Endodermal cell (in vitro differentiated cells): ENCODE measurements at places on chromosomes 12 and 14.
A peak's percentile ranks its signal among the peaks of the same experiment; 100 is the strongest.

DNA sequence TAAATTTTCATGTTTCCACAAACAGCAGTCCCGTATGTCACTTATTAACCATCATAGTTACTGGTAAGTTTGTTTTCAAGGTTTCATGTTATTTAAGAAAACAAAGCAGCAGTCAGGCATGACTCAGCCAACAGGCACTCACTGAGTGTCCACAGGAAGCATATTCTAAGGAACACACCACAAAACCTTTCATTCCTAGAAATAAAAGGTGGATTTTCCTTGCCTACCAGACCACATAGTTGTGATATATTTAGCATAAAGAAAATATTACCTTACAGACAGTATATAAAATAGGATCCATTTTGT lies 143.3 kb upstream of the AVPR1A start:
- H3K27ac ChIP-seq: no peak overlapping the region
- H3K27me3 ChIP-seq: no peaks in the 10 kb centered on the region
- H3K4me1 ChIP-seq: no peaks in the 10 kb centered on the region
- no peaks in the 10 kb centered on the region for H3K36me3 ChIP-seq

- no peak overlapping the region for H3K27ac ChIP-seq
- H3K27me3 ChIP-seq: peaks cover 15% of the 10 kb centered on the region
Measured at GRCh38 chr14:33928895-33929294, 22.0 kb downstream of the EGLN3 start.

- H3K36me3 ChIP-seq: peaks cover 4% of the 10 kb centered on the region
- no peaks in the 10 kb centered on the region for H3K4me1 ChIP-seq
- peak; percentile 71 for DNase-seq
- H3K27ac ChIP-seq: no peak overlapping the region
Measured at GRCh38 chr12:104138797-104139152, 765 bp upstream of the NFYB start.

DNA sequence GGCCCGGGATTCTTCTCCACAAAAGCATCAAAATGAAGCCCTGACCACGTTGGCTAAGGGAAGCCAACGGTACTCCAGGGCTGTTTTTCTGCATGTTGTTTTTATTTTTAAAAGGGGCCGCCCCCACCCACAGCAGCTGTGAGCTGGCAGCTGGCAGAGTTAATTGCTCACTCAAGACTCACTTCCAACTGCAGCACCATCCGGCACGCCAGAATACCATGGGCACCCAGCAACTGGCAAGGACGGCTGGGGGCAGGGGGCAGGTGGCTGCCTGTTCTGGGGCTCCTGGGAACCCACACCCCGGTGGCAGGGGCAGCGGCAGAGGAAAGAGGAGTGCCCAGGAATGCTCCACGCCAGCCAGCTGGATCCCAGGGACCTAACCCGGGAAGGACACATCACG lies 44.3 kb downstream of the NCOR2 start:
- no peak for DNase-seq
- peaks cover 5% of the 10 kb centered on the region for H3K36me3 ChIP-seq
- no peak overlapping the region for H3K4me3 ChIP-seq
- no peak overlapping the region for H3K27ac ChIP-seq

DNA sequence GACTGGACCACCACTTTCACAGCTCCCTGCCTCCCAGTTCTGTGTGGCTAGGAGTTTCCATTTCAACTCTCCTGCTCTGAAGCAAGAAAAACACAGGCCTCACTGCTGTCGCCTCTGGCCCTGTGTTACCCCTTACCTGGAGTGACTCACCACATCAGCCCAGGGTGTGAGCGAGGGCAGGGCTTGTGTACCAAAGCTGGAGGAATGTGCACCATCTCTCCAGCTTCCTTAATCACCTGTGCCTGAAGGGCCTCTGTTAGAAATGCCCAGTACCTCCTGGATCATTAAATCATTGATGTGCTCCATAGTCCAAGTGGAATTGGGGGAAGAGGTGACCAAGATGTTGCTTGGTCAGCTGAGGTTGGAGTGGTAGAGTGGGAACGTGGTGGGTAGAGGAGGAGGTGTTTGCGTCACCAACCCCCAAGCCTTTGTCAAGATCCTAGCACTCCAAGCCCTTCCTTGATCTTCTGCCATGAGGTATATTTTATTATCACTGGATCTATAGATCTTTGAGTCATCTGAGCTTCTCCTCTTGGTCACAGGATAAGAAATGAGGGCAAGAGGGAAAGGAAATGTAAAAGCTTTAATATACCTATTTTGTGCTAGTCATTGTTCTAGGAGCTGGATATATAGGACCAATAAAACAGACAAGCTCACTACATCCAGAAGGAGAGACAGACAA lies 51.3 kb downstream of the SSPN start:
- no peaks in the 10 kb centered on the region for H3K27me3 ChIP-seq
- H3K27ac ChIP-seq: no peak overlapping the region
- H3K36me3 ChIP-seq: no peaks in the 10 kb centered on the region
- no peaks in the 10 kb centered on the region for H3K4me1 ChIP-seq
- DNase-seq: no peak
- H3K4me3 ChIP-seq: no peak overlapping the region

DNA sequence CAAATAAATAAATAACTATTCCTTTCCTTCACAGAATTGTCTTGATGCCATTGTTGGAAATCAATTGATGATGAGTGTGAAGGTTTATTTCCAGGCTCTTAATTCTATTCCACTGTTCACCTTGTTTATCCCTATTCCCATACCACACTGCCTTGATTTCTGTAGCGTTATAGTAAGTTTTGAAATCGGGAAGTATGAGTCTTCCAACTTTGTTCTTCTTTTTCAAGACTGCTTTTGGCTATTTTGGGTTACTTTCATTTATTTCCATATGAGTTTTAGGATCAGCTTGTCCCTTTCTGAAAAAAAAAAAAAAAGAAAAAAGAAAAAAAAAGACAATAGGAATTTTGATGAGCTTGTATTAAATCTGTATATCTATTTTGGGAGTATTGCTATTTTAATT lies 9.3 kb upstream of the CDK2AP1 start:
- DNase-seq: no peak
- H3K4me1 ChIP-seq: no peaks in the 10 kb centered on the region
- no peak overlapping the region for H3K4me3 ChIP-seq
- H3K27me3 ChIP-seq: no peaks in the 10 kb centered on the region
- no peak overlapping the region for H3K27ac ChIP-seq

GRCh38 chr12:4819654-4820053 lies 90.1 kb upstream of the KCNA1 start:
- no peak overlapping the region for H3K4me3 ChIP-seq
- no peak for DNase-seq
- H3K27ac ChIP-seq: no peak overlapping the region
- no peaks in the 10 kb centered on the region for H3K36me3 ChIP-seq
- peaks cover 22% of the 10 kb centered on the region for H3K27me3 ChIP-seq

GRCh38 chr12:101746661-101747060 lies 7.4 kb upstream of the SYCP3 start:
- H3K4me3 ChIP-seq: no peak overlapping the region
- no peaks in the 10 kb centered on the region for H3K27me3 ChIP-seq
- DNase-seq: no peak
- peaks cover 24% of the 10 kb centered on the region for H3K36me3 ChIP-seq
- no peaks in the 10 kb centered on the region for H3K4me1 ChIP-seq
- H3K27ac ChIP-seq: no peak overlapping the region

- H3K4me1 ChIP-seq: no peaks in the 10 kb centered on the region
- no peaks in the 10 kb centered on the region for H3K27me3 ChIP-seq
- H3K36me3 ChIP-seq: peaks cover 4% of the 10 kb centered on the region
- H3K4me3 ChIP-seq: no peak overlapping the region
Measured at GRCh38 chr14:71555654-71556559, 376.3 kb upstream of the RGS6 start.

- DNase-seq: no peak
- no peaks in the 10 kb centered on the region for H3K4me1 ChIP-seq
- no peaks in the 10 kb centered on the region for H3K27me3 ChIP-seq
- H3K27ac ChIP-seq: no peak overlapping the region
- H3K4me3 ChIP-seq: no peak overlapping the region
Measured at GRCh38 chr12:46710125-46710743, 115.6 kb downstream of the SLC38A4 start.

- H3K4me3 ChIP-seq: no peak overlapping the region
- peaks cover 11% of the 10 kb centered on the region for H3K36me3 ChIP-seq
- H3K4me1 ChIP-seq: no peaks in the 10 kb centered on the region
- no peak for DNase-seq
- H3K27ac ChIP-seq: peak overlapping the region; percentile 24
Measured at GRCh38 chr14:105469456-105470349, 4.9 kb upstream of the CRIP2 start.

DNA sequence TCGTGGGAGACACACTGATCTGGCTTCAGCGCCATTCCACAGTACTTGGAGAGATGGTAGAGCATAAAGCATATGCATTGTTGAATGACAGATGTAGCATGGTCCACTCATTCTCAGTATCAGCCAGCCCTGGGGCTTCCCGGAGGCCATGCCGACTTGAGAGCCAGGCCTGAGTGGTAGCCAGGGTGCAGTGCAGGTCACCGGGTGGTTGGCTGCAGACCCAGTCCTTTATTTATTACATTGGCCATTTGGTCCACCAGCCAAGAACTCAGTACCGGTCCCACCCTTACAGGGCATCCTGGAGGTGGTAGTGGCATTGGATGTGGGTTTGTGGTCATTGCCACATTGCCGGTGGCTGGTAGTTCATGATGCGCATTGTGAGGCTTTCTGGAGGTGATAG lies 121.6 kb upstream of the RTL1 start:
- H3K4me3 ChIP-seq: no peak overlapping the region
- DNase-seq: no peak
- no peaks in the 10 kb centered on the region for H3K4me1 ChIP-seq

DNA sequence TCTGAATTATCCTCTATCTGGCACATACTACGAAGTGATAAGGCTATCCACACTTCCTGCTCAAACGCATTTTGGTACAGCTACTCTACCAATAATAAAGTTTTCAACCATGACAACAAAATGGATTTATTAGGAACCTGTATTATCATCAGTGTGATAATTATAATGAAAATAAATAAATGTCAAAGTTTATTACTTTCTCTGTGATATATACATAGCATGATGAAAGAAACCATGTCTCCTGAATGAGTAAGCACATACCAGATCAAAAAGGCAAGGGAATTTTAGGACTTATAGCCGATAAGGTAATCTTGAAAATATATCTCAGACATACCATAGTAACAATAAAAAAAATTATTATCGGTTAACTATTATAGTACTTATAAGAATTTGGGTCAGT lies 61.1 kb downstream of the CPNE8 start:
- H3K36me3 ChIP-seq: no peaks in the 10 kb centered on the region
- H3K27ac ChIP-seq: no peak overlapping the region

DNA sequence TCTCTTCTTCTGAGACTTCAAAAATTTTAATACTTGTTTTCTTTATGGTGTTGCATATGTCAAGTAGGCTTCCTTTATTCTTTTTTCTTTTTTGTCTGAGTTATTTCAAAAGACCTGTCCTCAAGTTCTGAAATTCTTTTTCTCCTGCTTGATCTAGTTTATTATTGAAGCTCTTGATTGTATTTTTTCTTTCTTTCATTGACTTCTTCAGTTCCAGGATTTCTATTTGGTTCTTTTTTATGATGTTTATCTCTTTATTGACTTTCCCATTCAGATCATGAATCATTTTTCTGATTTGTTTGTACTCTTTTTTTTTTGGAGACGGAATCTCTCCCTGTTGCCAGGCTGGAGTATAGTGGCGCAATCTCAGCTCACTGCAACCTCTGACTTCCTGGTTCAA lies 34.1 kb downstream of the IFT43 start:
- H3K27me3 ChIP-seq: no peaks in the 10 kb centered on the region
- H3K4me3 ChIP-seq: no peak overlapping the region
- H3K27ac ChIP-seq: no peak overlapping the region
- H3K4me1 ChIP-seq: peaks cover 1% of the 10 kb centered on the region
- peaks cover 47% of the 10 kb centered on the region for H3K36me3 ChIP-seq

GRCh38 chr12:25684070-25684469 lies 131.0 kb upstream of the LMNTD1 start:
- H3K27ac ChIP-seq: no peak overlapping the region
- peaks cover 2% of the 10 kb centered on the region for H3K4me1 ChIP-seq
- no peaks in the 10 kb centered on the region for H3K27me3 ChIP-seq
- no peaks in the 10 kb centered on the region for H3K36me3 ChIP-seq
- no peak overlapping the region for H3K4me3 ChIP-seq

GRCh38 chr12:46778415-46778814 lies 47.4 kb downstream of the SLC38A4 start:
- no peaks in the 10 kb centered on the region for H3K36me3 ChIP-seq
- no peak overlapping the region for H3K4me3 ChIP-seq
- H3K4me1 ChIP-seq: no peaks in the 10 kb centered on the region
- H3K27me3 ChIP-seq: no peaks in the 10 kb centered on the region
- no peak overlapping the region for H3K27ac ChIP-seq

GRCh38 chr12:87336814-87337336 lies 692.3 kb downstream of the C12orf50 start:
- H3K36me3 ChIP-seq: no peaks in the 10 kb centered on the region
- no peaks in the 10 kb centered on the region for H3K27me3 ChIP-seq
- no peak overlapping the region for H3K4me3 ChIP-seq
- H3K4me1 ChIP-seq: peaks cover 5% of the 10 kb centered on the region

DNA sequence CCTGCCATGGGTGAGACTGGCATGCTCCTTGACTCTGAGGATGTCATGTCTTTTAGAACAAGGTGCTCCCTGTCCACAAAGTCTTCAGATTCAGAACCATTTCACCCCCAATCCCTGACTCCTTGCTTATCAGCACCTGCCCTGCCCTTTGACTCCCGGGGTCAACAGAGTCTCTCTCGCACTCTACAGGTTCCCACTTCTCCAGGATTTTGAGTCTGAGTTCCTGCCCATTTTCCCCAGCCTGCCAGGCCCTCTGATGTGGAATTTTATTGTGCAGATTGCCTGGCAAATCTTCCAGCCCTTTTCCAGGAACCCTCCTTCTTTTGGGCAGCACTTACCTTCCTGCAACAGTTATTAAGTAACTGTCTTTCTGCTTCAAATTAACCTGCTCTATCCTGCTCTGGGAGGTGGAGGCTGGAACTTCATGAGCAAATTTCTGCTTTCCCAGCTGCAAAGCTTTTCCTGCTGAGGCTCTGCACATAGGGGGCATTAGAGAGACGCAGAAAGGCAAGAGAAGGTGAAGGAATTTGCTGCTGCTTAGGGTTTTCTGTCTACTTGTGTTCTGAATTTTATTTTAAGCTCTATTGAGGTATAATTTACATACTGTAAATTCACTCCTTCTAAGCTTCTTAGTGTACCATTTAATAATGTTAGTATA lies 259.1 kb downstream of the PCNX1 start:
- no peak overlapping the region for H3K4me3 ChIP-seq
- no peaks in the 10 kb centered on the region for H3K36me3 ChIP-seq
- H3K27me3 ChIP-seq: no peaks in the 10 kb centered on the region
- H3K27ac ChIP-seq: no peak overlapping the region

GRCh38 chr12:113056631-113057488 lies at the start of gene DTX1:
TSS of gene DTX1 (plus strand) at chr12:113056730. CDS start at chr12:113058193, 1,463 bp downstream.
- DNase-seq: no peak
- peak within 1 kb of the TSS; percentile 65 for H3K4me3 ChIP-seq
- H3K36me3 ChIP-seq: no peaks in the 10 kb centered on the region
- no peaks in the 10 kb centered on the region for H3K4me1 ChIP-seq
- peak within 1 kb of the TSS; percentile 17 for H3K27ac ChIP-seq
